DMS 273 treated with DMSO at 0.1 percent for 48 hours (cell line): ENCODE measurements at places on chromosomes 7 and 10.

DNA sequence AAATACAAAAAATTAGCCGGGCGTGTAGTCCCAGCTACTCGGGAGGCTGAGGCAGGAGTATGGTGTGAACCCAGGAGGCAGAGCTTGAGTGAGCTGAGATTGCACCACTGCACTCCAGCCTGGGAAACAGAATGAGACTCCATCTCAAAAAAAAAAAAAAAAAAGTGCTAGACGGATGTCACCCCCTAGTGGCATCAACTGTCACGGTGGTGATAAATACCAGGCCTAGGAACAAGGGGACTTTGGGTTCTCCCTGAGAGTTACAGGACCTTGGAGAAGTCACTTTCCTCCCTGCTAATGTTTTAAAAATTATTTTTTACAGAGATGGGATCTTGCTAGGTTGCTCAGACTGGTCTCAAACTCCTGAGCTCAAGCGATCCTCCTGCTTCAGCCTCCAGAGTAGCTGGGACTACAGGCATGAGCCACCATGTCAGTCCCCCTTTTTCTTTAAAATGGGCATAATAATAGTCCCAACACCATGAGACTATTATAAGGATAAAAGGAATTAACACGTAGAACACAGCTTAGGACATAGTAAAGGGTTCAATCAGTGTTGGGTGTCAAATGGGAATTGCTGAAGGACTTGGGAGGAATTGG lies 2.6 kb upstream of the TMEM130 start:
- DNase-seq = no peak

- DNase-seq = no peak
Observed at GRCh38 chr7:138004046-138004445, 2.2 kb upstream of the CREB3L2 start.

- DNase-seq = no peak
Observed at GRCh38 chr7:143929224-143929920, 5.7 kb upstream of the OR2F2 start.

DNA sequence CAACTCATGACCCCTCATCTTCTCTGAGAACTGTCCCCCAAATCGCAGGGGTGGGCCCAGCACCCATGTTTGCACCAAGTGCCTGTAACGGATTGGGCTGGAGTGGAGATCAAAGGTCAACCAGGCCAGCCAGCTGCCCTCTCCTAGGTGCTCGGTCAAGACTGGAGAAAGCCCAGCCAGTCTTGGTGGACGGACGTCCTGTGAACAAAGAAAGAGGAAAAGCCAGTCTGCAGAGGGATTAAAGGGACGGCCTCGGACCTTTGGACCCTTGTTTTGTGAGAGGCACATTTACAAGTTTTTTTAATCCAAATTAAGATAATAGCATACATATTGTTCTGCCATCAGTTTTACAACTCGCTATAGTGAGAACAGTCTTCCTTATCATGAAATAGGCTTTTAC lies 31.7 kb upstream of the GALNTL5 start:
- no peak for DNase-seq

DNA sequence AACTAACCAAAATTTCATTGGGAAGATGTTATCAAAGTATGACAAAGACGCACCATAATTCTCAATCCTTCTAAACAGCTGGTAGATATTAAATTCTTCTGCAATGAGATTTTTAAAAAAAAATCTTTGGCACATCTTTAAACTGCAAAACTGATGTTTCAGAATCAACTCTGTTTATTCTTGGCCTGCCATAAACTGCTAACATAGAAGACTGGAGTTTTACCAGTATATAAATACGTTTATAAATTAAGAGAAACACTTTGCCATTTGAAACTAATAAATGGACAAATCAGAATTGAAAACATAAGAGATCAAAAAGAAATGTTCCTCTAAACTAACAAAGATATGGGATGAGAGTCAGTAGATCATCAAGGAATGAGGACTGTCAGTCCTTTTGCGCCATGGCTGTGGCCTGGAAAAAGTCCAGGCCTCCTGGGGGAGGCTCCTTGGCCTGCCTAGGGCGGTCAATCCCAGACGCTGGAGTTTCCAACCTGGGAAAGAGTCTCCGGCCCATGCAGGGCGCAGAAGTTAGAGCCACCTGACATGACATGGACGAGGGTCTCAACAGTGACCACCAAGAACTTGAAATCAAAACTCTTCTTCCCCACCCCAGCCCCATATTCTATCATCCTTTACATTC lies 34.2 kb upstream of the NEBL start:
- DNase-seq = no peak

GRCh38 chr7:111140091-111140865 lies 49.4 kb downstream of the LRRN3 start:
- DNase-seq = no peak

DNA sequence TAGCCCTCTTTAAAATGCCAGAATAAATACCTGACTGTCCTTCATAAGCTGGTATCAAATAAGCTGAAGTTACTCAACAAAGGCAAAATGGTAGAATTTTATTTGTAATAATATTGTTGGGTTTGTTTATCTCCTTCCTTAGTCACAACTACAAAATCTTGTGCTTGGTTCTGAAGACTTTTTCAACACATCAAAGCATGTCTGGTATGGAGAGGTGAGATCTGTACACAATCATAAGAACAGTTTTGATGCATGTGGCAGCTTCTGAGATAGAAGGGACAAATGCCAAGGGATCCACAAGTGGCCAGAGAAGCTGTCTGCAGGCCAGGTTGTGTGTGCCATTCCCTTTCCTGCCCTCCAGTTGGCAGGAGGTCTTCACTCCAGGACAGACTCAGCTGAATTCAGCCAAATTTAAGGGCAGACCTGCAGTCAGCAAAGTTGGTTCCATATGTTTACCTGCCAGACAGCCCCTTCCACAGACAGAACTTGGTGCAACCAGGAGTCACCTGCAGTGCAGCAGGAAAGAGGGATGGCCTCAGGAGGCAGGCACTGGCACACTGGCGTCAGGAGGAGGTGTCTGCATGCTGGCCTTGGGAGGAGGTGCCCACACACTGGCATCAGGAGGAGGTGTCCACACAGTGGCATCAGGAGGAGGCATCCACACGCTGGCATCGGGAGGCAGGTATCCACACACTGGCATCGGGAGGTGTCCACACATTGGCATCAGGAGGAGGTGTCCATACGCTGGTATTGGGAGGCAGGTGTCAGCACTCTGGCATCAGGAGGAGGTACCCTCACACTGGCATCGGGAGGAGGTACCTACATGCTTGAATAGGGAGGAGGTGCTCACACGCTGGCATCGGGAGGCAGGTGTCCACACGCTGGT lies 93.1 kb upstream of the IKZF1 start:
- no peak for DNase-seq

DNA sequence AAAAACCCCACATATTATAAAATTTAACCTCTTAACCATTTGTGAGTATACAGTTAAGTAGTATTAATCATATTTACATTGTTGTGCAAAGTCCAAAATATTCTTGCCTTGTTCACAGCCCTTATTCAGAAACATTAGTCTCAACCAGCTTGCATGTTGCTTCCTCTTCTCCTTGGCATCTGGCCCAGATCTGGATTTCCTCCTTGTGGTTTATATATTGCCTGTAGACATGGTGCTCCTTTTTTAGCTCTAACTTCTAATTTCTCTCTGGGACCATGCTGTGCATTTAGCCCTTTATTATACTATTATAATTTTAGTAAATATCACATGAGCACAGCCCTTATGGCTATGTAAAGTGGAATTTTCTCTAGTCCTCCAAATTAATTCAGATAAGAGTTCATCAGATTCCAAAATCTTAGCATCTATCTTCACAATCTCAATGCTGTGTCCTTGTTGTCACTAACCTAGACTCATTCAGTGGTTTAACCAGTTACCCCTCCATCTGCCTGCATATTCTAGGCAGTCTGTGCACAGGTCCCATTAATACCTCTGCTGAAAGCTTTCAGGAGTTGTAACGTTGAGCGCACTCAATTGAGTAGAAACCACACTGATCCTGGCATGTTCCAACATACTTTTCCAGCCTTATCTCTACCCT lies 7.9 kb downstream of the CPED1 start:
- DNase-seq = no peak

DNA sequence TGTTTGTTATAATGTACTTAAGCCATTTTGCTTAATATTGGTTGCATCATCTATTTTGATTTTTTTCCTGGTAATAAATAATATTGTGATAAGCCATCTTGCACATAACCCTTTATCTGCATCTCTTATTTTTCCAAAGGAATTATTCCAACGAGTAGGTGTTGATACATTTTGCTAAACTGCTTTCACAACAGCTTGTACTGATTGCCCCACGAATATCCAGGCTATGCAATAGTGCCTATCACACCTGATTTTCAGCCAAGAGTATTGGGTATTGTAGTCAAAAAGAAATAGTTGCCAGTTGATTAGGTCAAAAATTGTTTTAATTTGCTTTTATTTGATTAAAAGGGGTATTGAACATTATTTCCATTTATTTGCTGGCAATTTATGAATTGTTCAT lies 20.7 kb downstream of the CREB5 start:
- DNase-seq = no peak

- DNase-seq = no peak
Observed at GRCh38 chr7:106344211-106344610, 59.4 kb upstream of the NAMPT start.

- no peak for DNase-seq
Observed at GRCh38 chr10:19930936-19931893, 115.0 kb downstream of the PLXDC2 start.

DNA sequence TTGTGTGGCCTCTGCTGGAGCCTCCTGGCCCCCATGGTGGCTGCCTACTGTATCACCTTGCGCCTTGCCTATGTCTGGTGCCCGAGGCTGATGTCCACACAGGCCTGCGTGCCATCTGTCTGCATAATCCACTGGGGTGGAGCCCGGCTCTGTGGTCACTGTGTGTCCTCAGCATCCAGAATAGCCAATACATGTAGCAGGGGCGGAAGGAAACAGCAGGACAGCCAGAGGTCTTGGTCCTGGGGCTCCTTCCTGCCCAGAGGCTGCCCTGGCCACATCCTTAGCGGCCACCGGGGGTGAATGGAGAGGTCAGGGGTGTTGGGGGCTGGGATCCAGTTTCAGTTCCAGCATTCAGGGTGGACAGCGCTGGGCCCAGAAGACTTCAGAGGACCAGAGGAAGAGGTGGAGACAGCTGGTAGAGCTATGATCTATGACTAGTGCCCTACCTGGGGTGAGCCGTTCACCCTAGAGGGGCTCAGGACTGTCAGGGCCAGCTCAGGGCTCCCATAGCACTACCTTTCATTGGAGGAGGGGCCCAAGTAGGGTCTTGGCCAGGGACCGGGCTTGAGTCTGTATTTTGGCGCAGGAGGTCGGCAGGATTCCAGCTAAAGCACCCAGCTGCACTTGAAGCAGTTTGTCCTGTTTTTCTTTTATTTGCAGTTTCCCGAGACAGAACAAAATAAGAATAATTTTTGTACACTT lies 15.9 kb downstream of the YKT6 start:
- no peak for DNase-seq

DNA sequence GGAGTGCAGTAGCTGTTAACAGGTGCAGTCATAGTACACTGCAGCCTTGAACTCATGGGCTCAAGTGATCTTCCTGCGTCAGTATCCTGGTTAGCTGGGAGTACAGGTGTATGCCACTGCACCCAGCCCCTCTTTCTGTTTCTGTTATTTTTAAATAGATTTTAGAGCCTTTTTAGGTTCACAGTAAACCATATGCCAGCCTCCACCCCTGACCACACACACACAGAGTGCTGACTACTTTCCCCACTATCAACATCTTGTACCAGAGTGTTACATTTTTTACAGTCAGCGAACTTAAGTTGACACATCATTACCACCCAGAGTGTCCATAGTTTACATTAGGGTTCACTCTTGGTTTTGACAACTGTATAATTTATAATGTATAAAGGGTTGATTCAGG lies 32.1 kb downstream of the MARCHF5 start:
- DNase-seq = no peak

- DNase-seq = no peak
Observed at GRCh38 chr10:103665162-103665889, 171.8 kb downstream of the NEURL1 start.

GRCh38 chr10:33808475-33808874 lies 474.0 kb upstream of the NRP1 start:
- DNase-seq = no peak

GRCh38 chr7:128311013-128311412 lies 32.7 kb downstream of the RBM28 start:
- DNase-seq = no peak

GRCh38 chr10:317926-318325 lies 182.7 kb downstream of the ZMYND11 start:
- DNase-seq = no peak

- DNase-seq = no peak
Observed at GRCh38 chr7:95375591-95376257, 20.5 kb downstream of the PON3 start.

- no peak for DNase-seq
Observed at GRCh38 chr10:45058992-45059561, 58.4 kb downstream of the ZNF22 start.

GRCh38 chr10:132375116-132375794 lies 21.7 kb upstream of the PWWP2B start:
- no peak for DNase-seq

DNA sequence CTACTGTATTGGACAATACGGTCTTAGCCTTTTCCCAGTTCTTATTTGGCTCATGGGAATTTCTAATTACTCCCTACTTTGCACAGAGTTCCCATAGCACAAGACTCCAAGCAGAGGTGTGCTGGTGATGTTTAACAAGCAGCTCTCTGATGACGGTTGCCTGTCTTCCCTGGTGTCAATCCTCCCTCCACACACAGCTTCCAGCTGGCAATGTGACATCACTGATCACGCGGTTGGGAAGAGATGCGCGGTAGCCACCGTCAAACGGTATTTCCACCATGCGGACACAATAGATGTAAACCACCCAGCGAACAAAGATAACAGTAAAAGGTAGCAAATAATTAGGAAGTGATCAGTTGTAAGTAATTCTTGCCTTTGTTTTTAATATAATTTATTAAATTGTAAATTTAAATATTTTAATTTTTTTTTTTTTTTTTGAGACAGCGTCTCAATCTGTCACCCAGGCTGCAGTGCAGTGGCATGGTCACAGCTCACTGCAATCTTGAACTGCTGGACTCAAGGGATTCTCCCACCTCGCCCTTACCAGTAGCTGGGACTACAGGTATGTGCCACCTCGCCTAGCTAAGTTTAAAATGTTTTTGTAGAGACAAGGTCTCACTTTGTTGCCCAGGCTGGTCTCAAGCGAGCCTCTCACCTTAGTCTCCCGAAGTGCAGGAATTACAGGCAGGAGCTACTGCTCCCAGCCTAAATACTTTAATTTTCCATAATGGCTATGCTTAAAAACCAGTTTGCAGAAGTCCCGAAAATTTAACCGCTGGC lies 36.3 kb upstream of the IL15RA start:
- DNase-seq = no peak

DNA sequence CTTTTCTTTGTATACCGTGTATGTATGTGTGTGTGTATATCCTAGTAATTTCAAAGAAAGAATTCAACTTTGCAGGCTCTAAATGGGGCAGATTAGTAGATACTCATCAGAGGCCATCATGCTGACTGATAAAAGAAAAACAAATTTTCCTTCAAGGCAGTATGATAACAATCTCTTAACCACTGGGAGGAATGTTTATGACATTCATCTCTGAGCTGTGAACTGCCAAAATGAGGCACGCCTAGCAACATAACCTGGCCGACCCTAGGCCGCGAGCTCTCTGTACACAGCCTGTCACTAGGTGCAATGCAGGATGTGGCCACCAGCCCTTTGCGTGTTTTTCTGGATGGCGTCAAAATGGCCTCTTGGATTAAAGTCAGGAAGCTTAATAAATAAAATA lies 343.7 kb upstream of the GALNT17 start:
- DNase-seq = no peak
